Activated CD4-positive, alpha-beta T cell treated with anti-CD3 and anti-CD28 coated beads, Interleukin-2, amount 50 U/mL, for 24 hours (primary cell): ENCODE measurements at places on chromosomes 1 and 21.

DNA sequence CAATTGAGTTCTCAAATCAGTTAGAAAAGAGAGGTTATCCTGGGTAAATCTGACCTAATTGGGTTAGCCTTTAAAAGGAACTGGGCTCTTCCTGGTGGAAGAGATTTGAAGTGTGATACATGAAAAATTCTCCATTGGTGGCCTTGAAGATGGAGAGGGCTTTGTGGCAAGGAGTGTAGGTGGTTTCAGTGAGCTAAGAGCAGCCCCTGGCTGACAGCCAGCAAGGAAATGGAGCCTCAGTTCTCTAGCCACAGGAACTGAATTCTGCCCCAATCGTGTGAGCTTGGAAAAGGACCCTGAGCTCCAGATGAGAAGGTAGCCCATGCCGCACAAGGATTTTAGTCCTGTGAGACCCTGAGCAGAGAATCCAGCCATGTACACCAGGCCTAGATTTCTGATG is 12.7 kb upstream of the HYI start:
- DNase-seq, result no peak

DNA sequence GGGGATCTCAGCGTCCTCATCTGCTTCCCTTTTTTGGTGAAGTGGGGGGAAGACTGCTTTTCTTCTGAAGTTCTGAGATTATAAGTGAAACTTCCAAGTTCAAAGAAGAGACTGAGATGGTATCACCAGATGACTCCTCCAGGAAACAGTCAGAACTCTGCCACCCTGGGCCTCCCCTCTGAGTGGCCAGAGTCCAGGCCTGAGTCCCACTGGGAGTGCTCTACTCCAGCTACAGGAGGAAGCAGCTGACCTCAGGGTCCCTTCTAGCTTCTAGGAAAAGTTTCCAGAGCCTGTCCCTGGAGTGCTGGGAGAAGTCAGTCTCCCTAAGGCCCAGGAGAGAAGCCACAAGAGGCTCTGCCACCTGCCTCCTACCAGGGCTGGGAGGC is 104.7 kb downstream of the CASZ1 start:
- no peak for DNase-seq

DNA sequence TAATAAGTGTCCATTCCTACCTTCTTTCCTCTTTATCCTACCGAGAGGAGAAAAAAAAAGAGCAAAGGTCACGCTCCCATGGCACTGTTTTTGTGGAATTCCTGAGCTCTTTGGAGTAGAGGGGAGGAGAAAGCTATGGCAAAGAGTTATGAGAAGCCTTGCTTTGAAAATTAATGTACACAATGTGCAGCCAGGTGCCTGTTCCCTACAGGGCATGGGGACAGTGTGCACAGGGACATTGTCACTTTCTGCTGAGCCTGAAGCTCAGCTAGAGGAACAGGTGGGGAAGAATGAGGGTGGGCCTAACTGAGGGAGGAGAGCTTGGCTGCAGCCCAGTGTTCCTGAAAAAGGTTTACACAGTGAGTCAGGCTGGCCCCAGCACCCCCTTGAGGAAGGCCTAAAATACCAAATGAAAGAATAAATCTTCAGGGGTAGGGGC is 66.1 kb downstream of the PLXNA2 start:
- DNase-seq, result no peak

GRCh38 chr1:18942340-18942739 is 14.1 kb downstream of the IFFO2 start:
- DNase-seq, result no peak

GRCh38 chr1:54490361-54491248 is 57.4 kb upstream of the ACOT11 start:
- DNase-seq, result no peak

DNA sequence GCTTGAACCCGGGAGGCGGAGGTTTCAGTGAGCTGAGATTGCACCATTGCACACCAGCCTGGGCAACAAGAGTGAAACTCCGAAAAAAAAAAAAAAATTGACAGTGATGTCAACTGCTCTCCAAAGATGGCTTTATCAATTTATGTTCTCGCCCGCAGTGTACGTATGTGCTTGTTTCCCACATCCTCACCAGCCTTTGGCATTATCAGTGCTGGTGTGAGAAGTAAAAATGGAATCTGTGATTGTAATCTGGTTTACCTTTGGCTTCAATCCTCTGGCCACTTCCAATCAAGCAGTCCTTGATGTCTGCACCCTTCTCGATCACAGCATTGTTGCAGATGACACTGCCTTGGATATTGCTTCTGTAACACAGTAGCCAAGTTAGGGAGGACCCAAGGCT is 14.4 kb upstream of the PTCH2 start:
- DNase-seq, result no peak

DNA sequence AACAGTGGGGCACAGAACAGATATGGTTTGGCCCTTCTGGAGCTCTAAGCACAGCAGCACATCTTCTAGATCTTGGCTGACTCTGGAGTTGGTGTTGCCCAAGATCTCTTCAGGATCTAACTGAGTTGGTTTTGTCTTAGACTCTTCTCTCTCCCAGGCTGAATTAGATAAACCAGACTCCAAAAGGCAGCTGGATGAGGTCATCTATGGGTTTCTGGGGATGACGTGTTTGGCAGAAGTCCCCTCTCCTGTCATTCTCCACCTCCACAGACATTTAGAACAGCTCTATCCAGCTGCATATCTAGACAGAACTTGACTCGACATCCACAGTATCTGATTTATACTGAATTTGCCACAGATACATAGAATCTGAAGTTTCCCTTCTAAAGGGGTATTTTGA is 75.3 kb downstream of the ST6GALNAC5 start:
- DNase-seq, result no peak

GRCh38 chr1:33276573-33277298 is 20.4 kb downstream of the ZNF362 start:
- DNase-seq, result no peak

DNA sequence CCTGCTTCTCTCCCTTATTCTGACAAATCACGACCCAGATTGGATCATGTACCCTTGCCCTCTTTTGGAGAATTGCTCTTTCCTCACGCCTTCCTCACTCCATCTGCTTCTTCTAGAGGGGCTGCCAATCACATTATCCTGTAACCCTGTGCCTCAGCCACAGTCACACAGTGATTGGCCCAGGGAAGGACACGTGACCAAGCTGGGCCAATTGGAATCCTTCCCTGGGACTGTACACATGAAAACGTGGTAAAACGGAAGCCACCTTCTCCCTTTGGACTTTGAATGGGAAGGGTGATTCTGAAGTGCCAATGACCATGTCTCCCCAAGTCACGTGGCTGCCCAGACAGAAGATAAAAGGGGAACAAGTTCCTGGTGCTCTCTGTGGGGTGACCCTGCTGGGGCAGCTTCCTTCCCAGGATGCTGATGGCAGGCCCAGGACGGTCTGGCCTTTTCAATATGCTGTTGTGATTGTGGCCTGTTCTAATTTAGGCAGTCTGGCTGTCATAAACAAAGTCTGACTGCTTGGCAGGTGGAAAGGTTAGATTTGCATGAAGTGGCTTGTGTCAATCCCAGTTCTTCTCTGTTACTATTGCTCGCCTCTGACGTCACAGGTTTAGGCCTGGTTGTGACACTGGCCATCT is 92.9 kb downstream of the UBIAD1 start:
- DNase-seq, result no peak

GRCh38 chr21:45516671-45517151 is 25.5 kb downstream of the SLC19A1 start:
- no peak for DNase-seq

DNA sequence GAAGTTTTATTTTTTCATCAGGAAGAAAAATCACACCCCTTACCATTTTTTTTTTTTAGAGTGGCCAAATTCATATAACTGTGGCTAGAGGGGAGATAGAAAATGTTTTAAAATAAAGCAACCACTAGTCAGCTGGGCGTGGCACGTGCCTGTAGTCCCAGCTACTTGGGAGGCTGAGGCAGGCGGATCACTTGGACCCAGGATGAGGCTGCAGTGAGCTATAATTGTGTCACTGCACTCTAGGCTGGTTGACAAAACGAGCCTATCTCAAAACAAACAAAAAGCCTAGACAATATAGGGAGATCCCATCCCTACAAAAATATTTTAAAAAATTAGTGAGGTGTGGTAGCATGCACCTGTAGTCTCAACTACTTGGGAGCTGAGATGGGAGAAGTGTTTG is 14.8 kb upstream of the BECN2 start:
- no peak for DNase-seq

DNA sequence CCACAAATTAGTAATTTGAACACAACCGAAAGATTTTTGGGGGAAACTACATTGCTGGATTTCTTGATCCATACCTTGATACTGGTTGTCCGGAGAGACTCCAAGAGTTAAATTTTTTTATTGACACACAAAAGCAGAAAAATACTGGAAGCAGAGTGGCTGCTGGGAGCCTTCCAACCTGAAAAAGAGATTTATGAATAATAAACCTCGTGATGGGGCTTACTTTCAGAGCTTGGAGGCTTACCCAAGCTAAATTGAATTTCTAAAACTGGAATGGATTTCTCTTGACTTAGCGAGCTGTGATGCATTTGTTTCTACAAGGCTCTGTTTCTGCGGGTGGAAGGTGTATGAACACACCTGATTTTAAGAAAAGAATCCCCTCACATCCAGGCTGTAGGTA is 35.7 kb downstream of the PCP4 start:
- DNase-seq, result no peak

- peak; percentile 44 for DNase-seq
Observed at GRCh38 chr21:42233067-42233961, 14.4 kb downstream of the ABCG1 start.

GRCh38 chr1:183039330-183039729 is 16.1 kb downstream of the LAMC1 start:
- no peak for DNase-seq

- no peak for DNase-seq
Observed at GRCh38 chr1:7783178-7783711, 846 bp upstream of the PER3 start.

GRCh38 chr1:109823543-109824348 is 60.0 kb upstream of the EPS8L3 start:
- DNase-seq, result no peak

DNA sequence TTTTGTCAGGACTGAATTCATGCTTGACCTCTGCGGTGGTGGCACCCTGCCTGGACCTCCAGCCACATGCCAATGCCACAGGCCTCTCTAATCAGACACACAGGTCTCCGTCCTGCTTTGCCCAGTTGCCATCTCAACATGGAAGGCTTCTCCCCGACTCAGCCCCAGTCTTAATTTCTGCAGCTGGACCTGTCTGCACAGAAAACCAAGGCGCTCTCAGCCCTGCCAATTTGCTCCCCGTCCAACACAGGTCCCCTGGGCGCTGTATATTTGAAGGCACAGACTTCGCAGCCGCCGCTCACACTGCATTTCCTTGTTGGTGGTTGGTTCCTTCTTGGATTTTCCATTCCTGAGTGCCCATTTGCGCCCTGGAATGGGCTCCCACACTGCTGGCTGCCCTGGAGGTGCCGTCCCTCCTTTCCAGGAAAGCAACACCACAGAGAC is 28.0 kb upstream of the PLEKHG5 start:
- no peak for DNase-seq

GRCh38 chr1:6261615-6261995 is 707 bp upstream of the GPR153 start:
- no peak for DNase-seq

DNA sequence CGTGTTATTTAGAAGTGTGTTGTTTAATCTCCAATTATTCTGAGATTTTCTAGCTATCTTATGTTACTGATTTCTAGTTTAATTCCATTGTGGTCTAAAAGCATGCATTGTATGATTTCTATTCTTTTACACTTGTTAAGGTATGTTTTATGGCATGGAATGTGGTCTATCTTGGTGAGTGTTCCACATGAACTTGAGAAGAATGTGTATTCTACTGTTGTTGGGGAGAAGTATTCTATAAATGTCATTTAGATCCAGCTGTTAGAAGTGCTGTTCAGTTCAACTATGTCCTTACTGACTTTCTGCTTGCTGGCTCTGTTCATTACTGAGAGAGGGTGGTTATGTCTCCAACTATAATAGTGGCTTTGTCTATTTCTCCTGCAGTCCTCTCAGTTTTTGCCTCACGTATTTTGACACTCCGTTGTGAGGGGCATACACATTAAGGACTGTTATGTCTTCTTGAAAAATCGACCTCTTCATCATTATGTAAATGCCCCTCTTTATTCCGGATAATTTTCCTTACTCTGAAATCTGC is 12.0 kb upstream of the PLA2G5 start:
- no peak for DNase-seq

- no peak for DNase-seq
Observed at GRCh38 chr1:101181930-101182329, 54.9 kb upstream of the S1PR1 start.

GRCh38 chr1:208895820-208896219 is 651.6 kb upstream of the PLXNA2 start:
- no peak for DNase-seq

- no peak for DNase-seq
Observed at GRCh38 chr1:219660666-219661463, 48.0 kb upstream of the ZC3H11B start.

- DNase-seq, result no peak
Observed at GRCh38 chr1:162878000-162878596, 17.1 kb upstream of the CCDC190 start.

GRCh38 chr1:34055818-34056217 is 109.2 kb downstream of the CSMD2 start:
- DNase-seq, result no peak

DNA sequence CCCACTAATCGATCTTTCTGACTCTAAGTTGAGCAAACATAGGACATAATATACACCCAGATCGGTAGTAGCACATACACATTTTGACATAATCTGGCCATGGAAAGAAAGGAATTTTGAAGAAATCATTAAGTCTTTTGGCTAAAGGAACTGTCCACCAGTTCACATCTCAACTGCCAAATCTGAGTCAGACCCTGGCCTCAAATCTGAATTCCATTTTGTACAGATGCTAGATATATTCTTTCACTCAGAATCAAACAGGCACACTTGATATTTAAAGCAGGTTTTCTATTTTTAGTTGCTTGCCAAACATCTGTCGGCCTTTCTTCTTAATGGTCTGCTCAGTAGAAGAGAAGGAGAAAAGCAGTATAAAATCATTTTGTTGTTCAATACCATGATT is 281.8 kb downstream of the BARHL2 start:
- DNase-seq, result no peak

DNA sequence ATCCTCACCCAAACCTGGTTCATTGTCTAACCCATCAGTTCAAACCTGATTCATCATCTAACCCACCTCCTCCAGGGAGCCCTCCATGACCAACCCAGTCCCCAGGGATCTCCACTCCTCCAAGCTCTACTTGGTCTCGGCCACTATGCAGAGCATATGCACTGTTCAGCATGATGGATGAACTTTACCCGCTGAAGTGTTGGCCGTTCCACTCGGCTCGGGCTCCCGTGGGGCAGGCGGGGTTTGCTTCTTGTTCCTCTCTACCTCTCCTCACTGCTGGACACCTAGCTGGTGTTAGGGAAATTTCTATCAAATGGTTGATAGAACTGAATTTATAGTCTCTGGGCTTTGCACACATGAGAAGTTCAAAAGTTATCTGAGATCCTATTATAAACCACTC is 111.0 kb downstream of the TRABD2B start:
- no peak for DNase-seq
